ENCODE measurements at places on chromosomes 12 and 14.

GRCh38 chr12:88501972-88502938, 78.0 kb downstream of the KITLG start:
- no peak for DNase-seq

- no peak for DNase-seq
These were observed 35.2 kb downstream of the PPM1H start for GRCh38 chr12:62899568-62900390.

- no peak for DNase-seq
These were observed 33.3 kb upstream of the C2CD5 start for GRCh38 chr12:22577667-22578066.

DNA sequence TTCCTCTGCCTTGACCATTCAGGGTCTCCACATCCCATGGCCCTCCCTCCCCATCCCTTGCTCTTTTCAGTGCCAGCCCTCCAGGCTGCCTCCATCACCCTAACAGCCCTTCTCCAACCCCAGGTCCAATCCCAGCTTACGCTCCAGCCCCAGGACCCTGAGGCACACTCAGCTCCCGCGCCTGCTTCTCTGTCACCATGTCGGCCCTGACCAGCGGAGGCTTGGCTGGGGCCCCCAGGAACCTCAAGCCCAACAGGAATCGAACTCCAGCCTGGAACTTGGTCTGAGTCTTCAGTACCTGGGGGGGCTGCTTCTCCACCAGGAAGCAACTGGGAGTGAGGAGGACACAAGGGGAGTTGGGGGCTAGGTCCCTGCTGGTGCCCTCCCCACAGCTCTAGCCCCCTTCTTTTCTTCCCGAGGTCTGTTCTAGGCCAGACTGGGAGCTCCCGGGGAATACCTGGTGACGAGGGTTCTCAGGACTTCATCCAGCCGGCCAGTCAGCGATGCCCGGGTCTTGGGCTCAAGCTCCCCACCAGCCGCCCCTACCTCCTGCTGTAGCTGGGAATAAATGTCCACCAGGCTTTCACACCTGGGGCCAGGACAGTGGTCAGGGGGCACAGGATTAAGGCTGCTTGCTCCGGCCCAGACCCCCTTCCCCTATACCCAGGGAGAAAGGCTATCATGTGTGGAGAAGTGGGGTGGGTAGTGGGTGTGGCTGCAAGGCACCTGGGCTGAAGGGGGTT, 6.0 kb downstream of the STAT6 start:
- DNase-seq, result no peak

GRCh38 chr14:24339284-24340151, at the start of gene RIPK3:
Gene RIPK3, minus strand, starts transcription at chr14:24339991. Its CDS starts 165 bp downstream, at chr14:24339826.
- DNase-seq, result peak; percentile 53

- peak; percentile 75 for DNase-seq
These were observed 52.3 kb upstream of the TMEM263 start for GRCh38 chr12:106903241-106903945.

GRCh38 chr14:73452341-73453186, 5.8 kb downstream of the NUMB start:
- no peak for DNase-seq

GRCh38 chr12:52884526-52885293, 20.2 kb downstream of the KRT8 start:
- DNase-seq, result peak; percentile 75

- DNase-seq, result peak; percentile 52
These were observed 55.7 kb downstream of the VRK1 start for GRCh38 chr14:96852823-96853422.

GRCh38 chr12:1862973-1863372, 42.6 kb downstream of the LRTM2 start:
- no peak for DNase-seq

DNA sequence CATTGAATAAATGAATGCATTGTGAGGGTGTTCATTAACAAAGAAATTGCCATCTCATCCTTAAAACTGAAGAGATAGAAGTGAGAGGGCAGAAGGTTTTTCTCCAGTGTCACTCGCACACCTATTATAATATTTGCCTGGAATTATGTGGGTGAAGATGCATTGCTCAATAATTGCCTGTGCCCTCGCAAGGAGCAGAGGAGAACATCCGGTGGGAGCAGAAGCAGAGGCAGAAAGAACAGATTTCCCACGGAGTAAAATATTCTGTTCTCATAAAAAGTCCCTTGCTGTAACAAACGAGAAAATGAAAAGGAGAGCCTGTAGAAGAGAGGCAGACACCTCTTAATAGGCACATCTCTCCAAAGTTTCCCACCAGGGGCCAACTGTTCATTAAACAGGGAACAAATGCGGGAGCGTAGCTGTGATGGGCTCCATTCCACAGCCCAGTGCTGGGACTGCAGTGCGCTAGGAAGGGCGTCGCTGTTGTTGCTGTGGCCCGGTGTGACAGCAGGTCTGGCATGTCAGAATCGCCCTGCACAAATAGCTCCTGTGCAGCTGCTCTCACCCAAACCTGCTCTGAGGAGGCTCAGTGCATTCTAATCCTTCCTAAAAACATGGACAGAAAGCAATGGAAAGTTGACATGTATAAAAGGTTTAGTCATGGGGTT, 359.8 kb downstream of the APAF1 start:
- no peak for DNase-seq
